ENCODE measurements at places on chromosomes 12 and 14.

DNA sequence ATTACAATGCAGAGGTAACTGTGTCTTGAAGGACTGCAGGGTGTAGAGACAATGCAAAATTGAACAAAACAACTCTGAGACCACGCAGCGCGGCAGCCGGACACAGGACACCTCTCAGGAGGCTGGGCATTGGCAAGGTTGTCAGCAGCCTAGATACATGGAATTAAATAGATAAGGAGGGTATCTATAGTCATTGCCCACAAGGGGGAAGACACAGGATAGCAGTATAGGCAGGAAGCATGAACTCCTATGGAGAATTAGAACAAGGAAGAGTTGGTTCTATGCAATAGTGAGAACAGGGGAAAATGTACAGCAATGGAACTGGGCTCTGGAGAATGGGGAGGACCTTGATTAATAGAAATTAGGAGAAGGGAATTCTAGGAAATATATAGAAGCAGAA, 164.1 kb downstream of the C12orf42 start:
- no peak for DNase-seq

DNA sequence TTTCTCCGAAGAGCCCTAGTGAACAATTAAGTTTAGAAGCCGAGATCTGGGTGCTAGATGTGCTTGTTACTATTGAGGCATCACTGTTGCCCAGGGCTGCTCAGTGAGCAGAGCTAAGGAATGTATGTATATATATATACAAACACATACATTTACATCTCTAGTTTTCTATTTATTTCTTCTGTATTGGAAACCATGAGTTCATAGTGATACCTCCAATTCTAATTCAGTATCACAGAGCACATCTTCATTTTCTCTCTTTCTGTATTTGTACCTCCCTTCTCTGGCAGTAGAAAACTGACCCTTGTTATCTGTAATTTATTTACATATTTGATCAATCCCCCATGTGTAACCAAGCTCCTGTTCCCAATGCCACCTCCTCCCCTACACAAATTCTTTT, 40.7 kb upstream of the FUT8 start:
- DNase-seq = no peak

- DNase-seq = no peak
These were observed 55.0 kb downstream of the PAX9 start for GRCh38 chr14:36716614-36717184.

- no peak for DNase-seq
These were observed 97.4 kb downstream of the RFLNA start for GRCh38 chr12:124392271-124392666.

DNA sequence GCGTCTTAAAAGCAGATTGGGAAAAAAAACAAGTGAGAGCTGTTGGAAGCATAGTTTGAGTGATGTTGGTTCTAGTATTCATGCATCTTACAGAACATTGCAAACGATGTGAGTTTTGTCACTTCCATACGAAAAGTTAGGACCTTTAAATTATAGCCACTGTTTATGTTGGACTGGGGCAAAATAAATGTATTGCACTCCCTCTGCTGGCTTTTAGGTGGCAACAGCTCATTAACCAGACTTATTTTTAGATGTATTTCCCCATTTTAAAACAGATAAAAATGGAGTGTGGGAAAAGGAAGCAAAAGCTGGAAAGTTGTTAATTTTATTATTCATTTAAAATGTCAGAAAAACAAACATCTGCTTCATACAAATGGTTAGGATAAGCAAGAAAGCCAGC, 111.9 kb downstream of the LGR5 start:
- no peak for DNase-seq

DNA sequence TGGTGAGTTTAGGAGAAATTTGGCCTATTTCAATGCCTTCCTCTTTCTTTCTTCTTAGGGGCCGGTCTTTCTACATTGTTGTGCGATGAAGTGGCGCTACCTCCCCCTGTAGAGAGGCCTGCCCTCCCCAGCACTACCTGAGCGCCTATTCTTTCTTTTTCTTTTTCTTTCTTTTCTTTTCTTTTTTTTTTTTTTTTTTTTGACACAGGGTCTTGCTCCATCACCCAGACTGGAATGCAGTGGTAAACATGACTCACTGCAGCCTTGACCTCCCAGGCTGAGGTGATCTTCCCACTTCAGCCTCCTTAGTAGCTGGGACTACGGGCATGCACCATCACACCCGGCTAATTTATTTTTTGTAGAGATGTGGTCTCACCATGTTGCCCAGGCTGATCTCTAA, 136.1 kb upstream of the MAX start:
- DNase-seq = no peak

GRCh38 chr12:14995583-14996425, 23.0 kb downstream of the PDE6H start:
- no peak for DNase-seq

DNA sequence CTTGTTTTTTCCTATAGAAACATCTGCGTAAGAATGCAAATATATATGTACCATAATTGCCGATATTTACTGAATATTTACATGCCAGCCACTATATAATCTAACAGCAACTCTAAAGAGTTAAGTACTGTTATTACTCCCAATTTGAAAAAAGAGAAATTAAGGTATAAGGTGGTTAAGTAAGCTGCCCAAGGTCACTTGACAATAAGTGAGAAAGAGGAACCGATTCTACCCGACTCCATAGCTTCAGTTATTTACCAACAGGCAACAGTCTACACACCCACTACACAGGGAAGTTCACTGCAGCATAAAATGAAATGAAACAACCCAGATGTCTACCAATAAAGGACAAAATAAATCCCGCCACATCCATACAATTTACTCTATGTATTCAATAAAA, 1.1 kb downstream of the MIS18BP1 start:
- DNase-seq = no peak

DNA sequence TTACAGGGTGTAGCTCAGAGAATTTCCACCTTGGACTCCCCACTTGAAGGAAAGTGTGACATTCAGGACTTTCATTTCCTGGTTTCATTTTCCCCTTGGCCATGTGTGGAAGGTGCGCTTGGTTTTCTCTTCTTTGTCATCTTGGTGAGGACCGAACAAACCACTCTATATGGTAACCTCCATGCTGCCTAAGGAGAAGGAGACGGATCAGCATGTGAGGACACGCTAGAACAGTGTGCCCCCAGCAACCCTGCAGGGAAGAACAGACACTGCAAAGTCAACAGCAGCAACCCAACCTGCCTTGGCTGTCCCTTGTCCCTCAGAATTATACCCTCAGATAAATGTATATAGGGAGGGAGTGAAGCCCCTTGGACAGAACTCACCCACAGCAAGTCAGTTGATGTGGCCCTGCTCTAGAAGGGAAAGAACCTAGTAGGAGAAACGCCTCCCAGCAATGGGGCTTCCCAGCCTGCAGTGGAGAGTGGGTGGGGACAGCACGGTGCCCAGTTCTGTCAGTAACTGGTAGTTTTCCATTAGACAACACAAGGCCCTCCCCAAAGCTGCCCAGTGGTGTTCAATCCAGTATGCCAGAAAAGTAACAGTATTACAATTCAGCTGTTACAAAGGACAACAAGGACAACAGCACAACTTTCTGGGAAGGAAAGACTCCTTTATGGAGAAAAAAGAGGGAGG, 18.9 kb upstream of the COCH start:
- no peak for DNase-seq

GRCh38 chr12:31828071-31828470, 99.2 kb upstream of the AMN1 start:
- DNase-seq = no peak

DNA sequence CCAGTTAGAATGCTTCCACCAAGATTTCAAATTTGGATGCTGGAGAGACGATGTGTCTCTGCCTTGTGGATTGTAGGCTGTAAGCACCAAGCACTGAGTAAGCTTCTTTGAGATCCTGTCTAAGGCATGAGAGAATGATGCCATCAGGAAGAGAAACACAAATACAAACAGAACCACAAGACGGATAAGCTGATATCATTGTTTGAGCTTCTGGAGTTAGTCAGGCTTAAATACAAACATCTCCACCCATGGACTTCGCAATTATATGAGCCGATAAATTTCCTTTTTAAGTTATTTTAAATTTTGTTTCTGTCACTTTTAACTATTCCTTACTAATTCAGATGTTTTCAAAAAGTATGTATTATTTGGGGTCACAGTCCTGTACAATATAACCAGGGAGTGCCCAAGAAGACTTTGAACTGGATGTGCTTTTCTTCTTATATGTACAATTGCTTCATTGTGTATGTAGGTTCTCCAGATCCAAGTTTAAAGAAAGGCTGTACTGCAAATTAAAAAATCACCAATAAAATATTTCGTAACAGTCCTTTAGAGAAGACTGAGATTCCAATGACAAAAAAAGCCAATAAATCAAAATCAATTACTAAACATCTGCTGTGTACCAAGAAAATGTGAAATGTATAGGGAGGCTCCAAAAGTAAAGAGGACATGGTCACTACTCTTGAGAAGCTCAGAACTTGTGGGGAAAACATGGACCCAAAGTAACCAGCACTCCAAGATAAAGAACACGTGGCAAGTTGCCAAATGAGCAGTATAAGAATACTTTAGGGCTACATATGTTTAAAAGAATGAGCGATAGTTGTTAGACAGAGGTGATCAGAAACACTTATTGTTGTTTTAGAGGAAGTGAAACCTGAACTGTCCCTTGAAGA, 274.1 kb downstream of the ADAMTS20 start:
- DNase-seq = no peak

- DNase-seq = no peak
These were observed 40.7 kb downstream of the ZFYVE1 start for GRCh38 chr14:72986214-72986613.

DNA sequence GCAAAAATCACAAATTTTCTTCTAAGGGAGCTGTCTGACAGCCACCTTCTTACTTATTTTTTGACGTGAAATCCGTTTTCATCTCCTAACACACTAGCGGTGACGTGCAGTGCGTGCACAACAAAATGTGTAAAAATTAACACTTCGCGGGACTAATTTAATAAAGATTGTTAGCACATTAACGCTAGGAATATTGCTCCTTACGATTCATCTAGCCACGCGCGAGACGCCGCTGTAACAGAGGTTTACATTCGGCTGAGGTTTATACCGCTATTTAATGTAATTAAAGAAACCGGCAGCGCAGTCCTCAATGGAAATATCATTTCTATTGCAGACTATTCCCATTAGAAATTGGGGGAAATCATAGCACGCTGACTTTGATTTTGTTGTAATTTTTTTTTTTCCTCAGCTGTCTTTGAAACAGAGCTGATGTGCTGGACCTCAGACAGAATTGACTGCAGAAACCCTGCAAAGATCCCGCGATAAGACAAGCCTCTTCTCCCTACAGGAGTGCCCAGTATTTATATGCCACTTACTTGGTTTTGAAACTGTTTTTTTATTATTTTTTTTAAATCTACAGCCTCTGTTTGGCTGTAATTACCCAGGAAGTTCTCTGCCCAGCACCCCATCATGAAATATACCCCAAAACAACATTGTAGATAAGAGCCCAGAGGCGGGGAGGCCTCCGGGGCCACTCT, 31.2 kb downstream of the BCL11B start:
- no peak for DNase-seq

DNA sequence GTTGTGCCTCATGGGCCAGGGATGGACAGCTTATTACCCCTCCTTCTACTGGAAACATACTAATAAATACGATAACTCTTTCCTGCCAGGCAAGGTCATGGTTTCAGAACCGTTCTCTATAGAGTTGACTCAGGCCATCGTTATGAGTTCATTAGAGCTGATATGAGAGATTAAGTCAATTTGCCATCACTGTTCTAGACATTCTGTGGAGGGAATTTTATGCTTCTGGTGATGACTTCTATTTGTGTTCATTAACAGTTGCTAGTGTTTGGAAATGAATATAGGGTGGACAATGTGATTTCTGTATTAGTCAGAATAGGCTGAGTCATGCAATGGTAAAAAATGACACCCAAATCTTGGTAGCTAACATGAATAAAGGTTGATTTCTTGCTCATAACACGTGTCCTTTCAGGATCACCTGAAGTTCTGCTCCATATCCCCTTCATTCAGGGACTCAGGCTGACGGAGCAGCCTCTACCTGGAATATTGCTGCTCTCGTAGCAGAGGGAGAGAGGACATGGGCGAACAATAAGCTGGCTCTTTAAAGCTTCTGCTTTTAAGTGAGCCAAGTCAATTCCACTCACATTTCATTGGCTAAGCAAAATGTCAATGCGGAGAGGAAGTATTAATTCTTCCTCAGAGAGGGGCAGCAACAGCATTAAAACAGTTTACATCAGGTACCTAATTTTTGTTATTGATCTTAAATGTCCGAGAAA, 18.5 kb upstream of the TBPL2 start:
- no peak for DNase-seq

DNA sequence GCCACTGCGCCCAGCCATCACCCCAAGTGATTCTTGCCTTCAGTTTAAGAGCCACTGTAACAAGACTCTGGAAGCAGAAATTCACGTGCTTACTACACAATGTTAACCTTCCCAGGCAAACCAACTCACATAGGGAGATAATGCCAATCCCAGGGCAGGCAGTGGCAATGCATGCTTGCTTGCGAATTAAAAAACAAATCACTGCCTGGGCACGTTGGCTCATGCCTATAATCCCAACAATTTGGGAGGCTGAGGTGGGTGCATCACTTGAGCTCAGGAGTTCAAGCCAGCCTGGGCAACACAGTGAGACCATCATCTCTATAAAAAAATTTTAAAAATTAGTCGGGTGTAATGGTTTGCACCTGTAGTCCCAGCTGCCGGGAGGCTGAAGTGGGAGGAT, 37.8 kb upstream of the P2RX4 start:
- no peak for DNase-seq

DNA sequence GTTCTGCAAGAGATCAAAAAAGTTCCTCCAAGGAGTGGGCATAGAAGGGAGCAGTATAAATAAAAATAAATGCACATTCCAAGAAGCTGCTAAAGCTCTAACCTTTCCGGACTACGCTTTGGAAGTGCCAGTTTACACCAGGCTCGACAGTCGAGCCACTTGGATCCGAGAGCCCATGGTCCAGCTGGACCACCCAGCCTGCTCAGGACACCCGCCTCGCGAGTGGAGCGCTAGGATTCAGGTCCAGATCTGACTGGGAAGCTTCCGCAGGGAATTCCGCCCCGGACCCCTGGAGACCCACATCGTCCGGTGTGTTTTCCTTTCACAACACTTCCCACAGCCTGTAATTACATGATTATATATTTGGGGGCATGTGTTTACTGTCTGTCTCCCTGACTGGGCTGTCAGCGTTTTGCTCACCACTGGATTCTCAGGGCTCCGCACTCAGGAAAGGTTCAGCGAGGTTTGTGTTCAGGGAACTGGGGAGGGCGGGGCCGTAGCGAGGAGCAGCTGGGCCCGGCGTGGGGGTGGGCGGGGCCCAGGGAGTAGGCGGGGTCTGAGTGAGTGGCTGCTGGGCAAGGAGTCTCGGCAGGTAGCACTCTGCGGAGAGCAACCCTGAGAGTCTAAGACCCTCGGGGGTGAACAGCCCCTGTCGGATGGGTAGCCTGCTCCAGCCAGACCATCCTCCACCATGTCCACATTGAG, 52.3 kb upstream of the TMEM263 start:
- DNase-seq = peak; percentile 71

- no peak for DNase-seq
These were observed 47.7 kb upstream of the IGF1 start for GRCh38 chr12:102528111-102528510.

DNA sequence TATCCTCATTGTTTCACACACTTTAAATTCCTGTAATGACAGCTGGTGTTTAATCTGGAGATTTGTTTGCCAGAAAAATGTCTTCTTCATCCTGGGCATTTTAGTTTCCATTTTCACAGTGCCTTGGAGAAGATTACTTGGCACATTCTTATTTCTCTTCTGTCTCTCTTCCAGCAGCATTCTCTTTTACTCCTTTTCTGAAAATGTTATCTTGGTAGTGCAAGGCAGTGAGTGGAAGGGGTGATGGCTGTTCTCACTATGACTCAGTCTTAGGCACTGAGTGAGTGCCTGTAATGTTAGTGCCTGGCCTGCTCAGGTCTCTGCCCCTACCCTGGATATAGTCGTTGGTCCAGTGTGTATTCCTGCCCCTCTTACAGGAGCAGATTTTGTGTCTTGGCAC, 13.1 kb downstream of the CLECL1 start:
- no peak for DNase-seq
